GM18507 (cell line): ENCODE measurements at places on chromosomes 1 and 21.

- DNase-seq: no peak
These were observed 33.1 kb downstream of the MAP3K7CL start for GRCh38 chr21:29163341-29164115.

DNA sequence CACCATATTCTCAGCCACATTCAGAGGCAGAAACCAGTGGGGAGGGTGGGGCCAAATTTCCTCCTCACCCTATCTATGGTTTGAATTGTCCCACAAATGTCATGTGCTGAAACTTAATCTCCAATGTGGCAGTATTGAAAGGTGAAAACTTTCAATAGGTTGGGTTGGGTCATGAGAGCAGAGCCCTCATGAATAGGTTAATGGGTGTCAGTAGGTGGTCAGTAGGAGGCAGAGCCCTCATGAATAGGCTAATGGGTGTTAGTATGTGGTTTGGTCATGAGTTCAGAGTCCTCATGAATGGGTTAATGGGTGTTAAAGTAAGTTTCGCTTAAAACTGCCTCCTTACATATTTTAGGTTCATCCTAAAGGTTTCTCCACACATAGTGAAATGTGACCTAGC is 170.0 kb downstream of the FCRL5 start:
- no peak for DNase-seq

DNA sequence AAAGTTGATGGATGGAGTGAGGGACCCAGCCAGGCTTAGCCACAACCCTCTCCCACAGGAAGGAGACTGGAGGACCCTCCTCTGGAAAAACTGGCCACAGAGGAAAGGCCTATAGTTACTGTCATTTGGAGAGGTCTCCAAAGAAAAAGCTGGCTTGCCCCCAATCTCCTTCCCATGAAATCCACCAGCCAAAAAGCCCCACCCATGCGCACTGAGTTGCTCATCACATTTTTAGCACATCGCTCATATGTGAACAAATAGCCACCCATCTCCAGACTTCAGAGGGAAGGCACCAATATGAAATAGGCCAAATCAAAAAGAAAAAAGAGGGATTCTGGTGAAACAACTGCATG is 36.9 kb upstream of the QSOX1 start:
- no peak for DNase-seq

DNA sequence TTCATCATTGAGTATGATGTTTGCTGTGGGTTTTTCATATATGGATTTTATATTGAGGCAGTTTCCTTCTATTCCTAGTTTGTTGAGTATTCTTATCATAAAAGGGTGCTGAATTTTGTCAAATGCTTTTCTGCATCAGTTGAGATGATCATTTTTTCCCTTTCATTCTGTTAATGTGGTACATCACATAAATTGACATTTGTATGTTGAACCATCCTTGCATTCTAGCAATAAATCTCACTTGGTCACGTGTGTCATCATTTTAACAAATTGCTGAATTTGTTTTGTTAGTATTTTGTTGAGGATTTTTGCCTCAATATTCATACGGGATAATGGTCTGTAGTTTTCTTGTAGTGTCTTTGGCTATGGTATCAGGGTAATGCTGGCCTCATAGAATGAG is 19.9 kb downstream of the TTC34 start:
- DNase-seq: no peak

DNA sequence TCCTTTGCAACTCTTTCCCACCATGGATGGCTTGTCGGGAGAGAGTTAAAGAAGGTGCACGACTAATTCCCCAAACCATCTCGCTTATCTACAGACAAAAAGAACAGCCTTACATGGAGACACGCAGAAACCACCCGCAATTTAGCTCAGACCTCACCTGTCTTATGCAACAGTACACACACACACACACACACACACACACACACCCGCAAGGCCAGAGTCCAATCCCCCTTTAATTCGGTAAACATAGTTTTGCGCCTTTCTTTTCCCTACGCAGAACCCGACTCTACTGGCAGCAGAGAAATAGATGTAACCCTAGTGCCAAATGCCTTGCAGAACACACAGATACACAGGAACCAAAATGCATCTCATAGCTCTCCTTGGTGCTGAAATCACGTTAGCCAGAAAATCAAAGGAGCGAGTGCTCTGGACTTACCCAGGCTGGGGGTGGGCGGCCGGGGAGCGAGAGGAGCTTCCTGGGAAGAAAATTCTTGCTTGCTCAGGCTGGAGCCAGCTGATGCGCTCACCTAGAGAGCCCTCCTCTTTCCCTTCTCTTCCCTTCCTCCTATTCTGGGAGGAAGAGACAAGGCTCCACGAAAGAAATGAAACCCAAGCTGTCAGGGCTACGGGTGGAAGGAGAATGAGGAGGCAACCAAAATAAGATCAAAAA is 470 bp downstream of the TNR start:
- no peak for DNase-seq

DNA sequence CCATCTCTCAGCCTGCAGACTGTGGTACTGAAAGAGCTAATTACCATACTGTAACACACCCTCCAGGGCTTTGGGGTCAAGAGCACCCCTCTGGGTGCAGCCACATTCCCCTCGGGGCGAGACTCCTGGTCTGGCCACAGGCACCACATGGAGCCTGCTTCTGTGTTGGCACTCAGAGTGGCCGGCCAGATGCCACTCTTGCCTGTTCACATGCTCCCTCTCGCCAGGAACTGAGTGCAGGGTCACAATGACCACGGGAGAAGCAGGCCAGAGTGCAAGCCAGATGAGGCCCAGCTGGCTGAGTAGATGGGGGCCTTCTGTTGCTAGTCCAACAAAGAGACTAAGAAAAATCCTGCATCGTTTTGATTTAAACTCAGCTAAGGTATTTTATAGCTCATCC is 864.0 kb downstream of the KCNT2 start:
- DNase-seq: no peak

GRCh38 chr1:16226490-16227179 is 10.3 kb downstream of the CPLANE2 start:
- DNase-seq: no peak

- DNase-seq: no peak
These were observed 157.3 kb downstream of the CASZ1 start for GRCh38 chr1:10639011-10639774.

DNA sequence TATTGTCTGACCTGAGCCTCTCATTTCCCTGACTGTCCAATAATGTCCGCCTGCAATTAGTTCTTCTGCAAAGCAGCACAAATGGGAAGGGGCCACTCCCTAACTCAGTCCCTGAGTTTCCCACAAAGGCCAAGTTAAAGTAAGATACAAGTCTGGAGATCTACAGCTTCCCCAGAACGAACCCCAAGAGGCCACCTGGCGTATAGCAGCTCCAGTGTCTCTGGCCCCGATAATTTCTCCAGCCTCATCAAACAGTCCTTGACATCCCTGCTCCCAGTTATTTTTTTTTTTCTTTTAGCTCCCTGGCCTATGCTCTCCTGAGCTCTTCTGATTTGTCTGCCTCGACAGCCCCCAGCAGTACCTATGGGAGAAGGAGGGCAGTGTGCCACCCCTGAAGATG is 8.1 kb upstream of the ACKR1 start:
- DNase-seq: no peak

DNA sequence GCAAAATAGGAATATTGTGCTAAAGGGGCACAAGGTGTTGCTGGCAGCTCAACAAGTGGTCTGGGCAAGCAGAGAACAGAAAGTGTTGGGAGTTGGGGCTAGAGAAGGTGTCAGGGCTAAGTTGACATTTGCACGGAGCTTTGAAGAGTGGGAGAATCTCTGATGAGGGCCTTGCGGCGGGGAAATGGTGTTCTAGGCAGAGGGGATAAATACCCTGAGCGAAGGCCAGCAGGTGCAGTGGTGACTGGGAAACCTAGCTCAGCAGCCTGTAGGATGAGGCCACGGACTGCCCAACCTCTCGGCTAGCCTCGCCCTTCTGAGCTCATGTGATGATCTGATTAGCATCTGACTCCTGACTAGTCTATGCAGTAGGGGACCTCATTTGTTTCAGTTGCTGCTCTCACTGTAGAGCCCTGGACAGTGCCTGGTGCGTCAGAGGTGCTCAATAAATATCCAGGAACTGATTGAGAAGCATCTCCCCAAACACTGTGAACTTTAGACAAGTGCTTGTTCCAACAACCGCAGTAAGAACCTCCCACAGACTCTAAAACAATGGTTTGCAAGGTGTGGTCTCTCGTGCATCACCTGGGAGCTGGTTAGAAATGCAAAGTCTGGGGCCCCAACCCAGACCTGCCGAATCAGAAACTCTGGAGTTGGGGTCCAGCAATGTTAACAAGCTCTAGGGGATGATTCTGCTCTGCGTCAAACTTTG is 1.0 kb upstream of the FOXO6 start:
- no peak for DNase-seq

DNA sequence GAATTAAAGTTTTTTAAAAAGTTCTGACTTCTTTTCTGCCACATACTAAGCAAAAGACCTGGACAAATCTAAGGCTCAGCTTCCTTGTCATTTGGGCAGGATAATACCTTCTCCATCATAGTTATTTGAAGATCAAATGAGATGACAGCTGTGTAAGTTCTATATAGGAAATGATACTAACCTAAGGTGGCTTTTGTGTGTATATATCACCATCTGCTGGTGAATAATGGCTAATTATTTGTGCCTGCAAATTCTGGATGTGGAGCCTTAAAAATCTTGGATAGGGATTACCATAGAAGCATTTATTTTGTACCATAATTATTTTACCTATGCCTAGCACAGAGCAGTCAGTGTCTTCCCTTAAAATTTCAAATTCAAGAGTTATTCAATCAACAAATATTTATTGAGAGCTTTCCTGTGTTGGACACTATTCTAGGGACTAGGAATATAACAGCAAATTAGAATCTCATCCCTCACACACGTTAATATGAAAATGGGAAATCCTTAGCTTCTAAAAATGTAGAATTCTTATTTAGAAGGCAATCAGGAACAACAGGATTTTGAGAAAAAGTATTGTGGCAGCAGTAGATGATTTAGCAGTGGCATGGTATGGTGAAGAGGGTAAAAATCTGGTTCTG is 89.8 kb downstream of the TMEM200B start:
- peak; percentile 8 for DNase-seq

GRCh38 chr1:22053017-22053860 is 730 bp downstream of the CDC42 start:
- DNase-seq: no peak

GRCh38 chr1:183073320-183073719 is 50.1 kb downstream of the LAMC1 start:
- no peak for DNase-seq

DNA sequence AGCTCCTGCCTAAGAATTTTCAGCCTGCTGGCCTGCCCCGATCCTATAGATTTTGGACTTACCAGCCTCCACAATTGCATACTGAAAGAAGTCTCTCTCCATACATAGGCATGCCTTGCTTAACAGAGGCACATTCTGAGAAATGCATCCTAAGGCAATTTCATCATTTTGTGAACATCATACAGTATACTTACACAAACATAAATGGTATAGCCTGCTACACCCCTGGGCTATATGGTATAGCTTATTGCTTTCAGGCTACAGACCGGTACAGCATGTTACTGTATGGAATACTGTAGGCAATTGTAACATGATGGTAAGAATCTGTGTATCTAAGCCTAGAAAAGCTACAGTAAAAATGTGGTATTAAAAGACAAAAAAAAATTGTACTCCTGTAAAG is 174.7 kb downstream of the NRIP1 start:
- no peak for DNase-seq

- DNase-seq: no peak
These were observed 33.2 kb downstream of the KCNA10 start for GRCh38 chr1:110485725-110486124.

- no peak for DNase-seq
These were observed 13.8 kb downstream of the EIF4G3 start for GRCh38 chr1:21162740-21163464.

DNA sequence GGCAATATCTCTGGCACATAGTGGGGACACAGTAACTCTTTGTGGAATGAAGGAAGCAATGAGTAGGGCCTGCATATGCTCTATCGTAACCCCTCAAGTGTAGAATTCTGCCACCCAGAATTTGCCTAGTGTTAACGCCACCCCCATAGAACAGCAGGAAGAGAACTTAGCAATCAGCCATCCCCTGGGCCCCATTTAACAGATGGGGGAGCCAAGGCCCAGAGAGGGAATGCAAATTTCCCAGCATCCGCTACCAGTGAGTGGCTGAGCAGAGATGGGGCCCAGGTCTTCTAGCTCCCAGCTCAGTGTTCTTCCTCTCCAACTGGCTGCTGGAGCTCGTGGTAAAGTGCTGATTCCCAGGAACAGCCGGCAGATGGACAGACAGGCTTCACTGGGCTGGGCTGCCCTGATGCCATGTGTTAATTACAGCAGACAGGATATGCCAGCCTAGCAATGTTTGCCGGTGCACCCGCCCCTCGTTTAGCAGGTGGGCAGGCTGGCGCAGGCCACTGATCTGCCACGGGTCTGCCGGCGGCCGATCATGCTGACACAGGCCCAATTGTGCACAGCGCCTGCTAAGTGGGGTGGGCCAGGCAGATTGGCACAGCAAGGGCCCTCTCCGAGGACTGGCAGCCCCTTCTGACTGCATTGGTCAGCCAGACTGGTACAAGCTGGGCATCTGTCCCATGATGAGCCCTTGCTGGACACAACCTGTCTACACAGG is 171.9 kb downstream of the IGSF21 start:
- DNase-seq: no peak

- no peak for DNase-seq
These were observed 188.3 kb upstream of the PALMD start for GRCh38 chr1:99457381-99458165.

- DNase-seq: no peak
These were observed 22.5 kb upstream of the SRP9 start for GRCh38 chr1:225754940-225755641.

GRCh38 chr1:197481101-197481500 is 213.0 kb downstream of the CRB1 start:
- no peak for DNase-seq

DNA sequence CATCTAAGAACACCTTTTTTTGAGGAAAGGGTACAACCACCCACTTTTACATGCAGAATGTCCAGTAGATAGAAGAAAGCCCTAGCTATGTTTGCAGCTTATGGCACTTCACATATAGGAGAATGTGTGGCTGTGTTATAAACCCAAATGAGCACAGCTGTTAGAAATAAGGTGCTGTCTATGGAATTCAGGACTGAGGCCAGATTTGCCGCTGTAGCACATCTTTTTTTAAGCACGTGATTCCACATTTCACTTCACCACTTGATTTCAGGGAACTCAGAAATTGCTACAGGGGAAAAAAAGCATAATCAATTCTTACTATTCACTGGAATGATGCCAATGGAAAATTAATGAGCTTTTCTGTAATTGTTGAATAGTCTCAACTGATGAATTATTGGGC is 147.2 kb upstream of the ADAMTS5 start:
- DNase-seq: no peak

GRCh38 chr21:34544032-34544496 is 32.1 kb upstream of the KCNE1 start:
- DNase-seq: no peak

DNA sequence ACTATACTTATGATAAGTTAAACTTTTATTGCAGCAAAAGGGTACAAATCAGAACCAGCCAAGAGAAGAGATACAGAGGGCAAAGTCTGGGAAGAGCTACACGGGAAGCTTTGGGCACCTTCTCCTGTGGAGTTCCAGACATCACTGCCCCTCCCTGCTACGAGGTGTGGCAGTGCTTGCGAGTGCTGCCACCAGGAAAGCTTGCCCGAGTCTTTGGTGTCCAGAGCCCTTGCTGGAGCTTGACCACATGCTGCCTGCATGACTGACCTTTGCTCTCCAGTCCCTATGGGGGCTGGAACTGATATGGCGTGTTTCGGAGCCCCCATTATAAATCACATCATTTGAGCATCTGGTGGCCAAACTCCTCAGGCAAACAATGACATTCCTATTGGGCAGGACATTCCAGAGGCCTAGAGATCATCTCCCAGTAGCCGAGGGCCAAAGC is 23.4 kb downstream of the PLEKHO1 start:
- no peak for DNase-seq
